ENCODE measurements at places on chromosomes 4 and X.

GRCh38 chrX:16143968-16144367 is 20.6 kb downstream of the GRPR start:
- no peak for DNase-seq

GRCh38 chr4:181896614-181897013 is 346.6 kb upstream of the TENM3 start:
- no peak for DNase-seq

DNA sequence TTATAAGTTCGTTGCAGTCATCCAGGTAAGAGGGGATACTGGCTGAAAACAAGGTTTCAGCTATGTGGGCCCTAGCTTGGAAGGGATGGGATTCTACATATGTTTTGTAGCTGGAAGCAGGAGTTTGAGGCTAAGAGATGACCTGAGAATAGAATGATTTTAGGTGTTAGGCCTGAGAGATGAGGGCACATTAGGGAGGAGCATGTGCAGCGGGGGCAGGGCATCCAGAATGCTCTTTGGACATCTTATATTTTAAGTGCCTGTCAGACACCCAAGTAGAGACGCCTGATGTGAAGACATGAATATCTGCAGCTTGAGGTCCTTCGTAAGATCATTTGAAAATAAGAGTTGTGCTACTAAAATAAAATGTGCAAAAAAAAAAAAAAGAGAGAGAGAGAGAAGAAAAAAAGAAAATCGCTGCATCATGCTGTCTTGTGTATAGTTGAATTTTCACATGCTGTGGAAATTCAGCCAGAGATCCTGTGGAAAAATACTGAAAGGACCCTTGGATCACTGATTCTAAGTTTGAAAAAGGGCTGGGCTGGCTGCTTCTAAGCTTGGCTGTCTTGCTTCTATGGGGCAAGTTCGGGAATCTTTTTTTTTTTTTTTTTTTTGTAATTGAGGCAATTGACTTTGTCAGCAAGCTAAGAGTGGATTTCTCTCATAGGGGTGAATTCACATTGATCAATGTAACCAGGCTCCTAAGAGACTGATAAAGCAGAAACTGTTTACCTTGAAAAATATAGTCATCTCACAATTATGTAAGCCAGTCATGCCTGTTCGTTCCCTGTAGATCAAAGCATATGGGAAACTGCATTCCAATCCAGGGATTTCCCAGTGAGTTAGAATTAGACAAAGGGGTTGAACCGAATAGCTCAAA is 341.0 kb upstream of the GATB start:
- no peak for DNase-seq

DNA sequence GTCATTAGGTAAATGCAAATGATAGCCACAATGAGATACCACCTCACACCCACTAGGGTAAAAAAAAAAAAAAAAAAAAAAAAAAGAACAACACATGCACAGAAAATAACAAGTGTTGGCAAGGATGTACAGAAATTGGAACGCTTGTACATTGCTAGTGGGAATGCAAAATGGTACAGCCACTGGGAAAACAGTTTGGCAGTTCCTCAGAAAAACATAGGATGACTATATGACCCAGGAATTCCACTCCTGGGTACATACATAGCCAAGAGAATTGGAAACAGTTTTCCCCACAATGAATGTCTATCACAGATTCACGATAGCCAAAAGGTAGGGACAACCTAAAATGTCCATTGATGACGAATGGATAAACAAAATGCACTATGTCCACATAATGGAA is 161.3 kb upstream of the MAMLD1 start:
- no peak for DNase-seq

- no peak for DNase-seq
Observed at GRCh38 chrX:3567686-3568085, 145.8 kb downstream of the PRKX start.

- no peak for DNase-seq
Observed at GRCh38 chrX:32496671-32497070, 714.7 kb downstream of the DMD start.

- no peak for DNase-seq
Observed at GRCh38 chrX:19195243-19195610, 73.0 kb upstream of the ADGRG2 start.

DNA sequence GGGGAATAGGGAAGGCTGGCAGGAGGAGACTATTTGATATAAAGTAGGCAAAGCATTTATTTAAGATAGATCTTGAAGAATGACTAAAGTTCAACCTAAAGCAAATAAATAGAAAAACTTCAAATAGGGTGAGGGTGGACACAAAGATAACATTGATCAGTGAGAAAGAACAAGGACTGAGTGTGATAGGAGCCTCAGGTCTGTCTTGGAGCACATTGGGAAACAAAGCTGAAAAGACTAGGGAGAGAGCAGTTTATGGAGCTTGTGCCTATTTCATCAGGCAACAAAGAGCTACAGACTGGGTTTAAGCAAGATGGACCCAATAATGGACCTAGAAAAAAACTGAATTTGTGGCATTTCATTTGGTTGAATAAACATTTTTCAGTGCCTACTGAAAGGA is 425.6 kb downstream of the SMARCA1 start:
- DNase-seq, result no peak

DNA sequence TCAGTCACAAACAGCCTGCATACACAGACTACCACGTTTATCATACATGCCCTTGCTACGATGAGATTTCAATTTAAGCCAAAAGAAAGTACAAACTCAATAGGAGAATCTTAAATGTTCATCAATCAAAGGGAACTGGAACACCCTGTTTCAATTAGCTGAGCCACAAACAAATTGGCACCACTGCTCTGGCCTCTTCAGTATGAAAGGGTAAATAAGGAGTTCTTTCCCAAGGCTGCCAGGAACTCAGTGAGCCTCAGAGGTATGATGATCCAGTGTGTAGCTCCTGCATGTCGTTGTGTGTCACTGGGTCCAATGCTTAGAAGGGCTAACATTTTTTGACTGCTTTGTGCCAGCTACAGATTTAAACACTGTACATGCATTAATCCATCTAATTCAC is 5.4 kb downstream of the RNF150 start:
- DNase-seq, result no peak
